AG09319 (cell line): ENCODE measurements at places on chromosomes 6 and 20.

- DNase-seq, result no peak
Measured at GRCh38 chr6:105485456-105485855, 82.6 kb upstream of the PREP start.

- DNase-seq, result no peak
Measured at GRCh38 chr6:7106752-7107577, 796 bp upstream of the RREB1 start.

DNA sequence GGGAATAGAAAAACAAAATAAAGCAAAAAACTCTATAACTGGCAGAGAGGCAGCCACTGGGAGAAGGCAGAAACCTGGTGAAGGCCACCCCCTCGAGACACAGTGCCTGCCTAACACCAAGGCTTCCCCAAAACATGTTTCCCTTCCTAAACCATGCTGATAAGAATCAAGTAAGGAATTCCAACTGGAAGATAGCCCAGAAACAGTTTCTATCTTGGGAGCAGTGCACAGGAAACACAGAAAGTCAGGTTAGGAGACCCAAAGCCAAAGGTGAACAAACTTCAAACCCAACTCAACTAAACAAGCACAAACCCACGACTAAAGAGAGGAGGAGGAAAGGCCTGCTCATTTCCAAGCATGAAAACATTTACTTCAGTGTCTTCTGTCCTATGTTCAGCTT lies 433.7 kb upstream of the RGS17 start:
- DNase-seq, result no peak

- DNase-seq, result no peak
Measured at GRCh38 chr6:107115695-107116327, 496 bp upstream of the BEND3 start.

DNA sequence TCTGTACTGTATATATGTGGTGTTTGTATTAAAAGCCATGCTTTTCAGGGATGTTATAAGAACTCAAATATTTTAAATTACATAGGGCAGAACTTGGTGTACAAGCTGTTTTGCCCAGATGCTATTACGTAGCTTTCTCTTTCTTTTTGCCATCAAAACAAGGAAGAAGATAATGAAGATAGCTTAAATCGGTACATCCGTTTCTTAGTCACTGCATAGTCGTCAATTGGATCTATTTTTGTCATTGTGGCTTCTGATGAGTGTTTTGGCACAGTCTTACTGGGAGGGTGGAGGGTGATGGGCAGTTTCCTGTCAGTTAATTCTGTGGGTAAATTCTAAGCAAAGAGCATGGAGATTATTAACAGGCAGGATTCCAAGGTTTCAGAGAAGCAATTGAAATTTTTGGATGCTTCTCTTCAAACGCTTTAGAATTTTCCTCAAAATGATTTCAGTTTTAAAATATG lies 649.1 kb upstream of the GJE1 start:
- peak; percentile 61 for DNase-seq

DNA sequence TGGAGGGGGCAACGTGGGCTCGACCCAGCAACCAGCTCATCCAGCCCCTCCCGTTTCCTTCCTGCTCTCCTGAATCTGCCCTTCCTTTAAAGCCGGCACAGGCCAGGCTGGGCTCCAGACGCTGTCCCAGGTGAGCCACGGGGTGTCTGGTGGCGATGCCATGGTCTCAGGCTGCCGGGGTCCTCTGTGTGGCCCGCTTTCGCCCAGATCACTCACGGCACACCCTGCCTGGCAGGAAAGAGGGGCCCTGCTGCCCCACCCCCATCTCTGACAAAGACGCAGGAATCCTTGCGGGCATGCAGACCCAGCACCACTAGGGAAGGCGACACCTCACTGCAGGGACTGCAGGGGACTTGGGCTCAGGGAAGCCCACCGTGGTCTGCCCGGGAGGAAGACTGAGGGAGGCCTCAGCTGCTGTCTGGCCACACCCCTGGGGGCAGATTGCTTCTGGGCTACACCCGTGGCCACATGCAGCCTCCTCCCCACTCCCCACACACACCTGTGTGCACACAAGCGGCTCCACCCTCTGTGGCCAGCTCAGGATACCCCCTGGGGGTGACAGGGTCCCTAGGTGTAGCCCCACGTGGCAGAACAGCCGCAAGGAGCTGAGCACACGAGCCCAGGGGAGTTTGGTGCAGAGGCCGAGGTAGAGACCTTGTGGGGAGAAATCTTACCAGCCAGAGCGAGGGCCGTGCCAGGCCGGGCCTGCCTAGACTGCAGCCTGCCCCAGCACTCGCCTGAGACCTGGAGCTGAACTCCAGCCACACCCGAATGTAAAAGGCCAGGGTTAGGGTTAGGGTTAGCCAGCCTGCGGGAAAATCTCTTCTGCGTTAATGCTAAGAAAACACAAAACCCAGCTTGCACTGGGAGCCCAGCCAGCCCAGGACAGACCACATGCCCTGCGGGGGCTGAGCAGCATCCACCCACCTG lies 104.6 kb downstream of the DLL1 start:
- no peak for DNase-seq

DNA sequence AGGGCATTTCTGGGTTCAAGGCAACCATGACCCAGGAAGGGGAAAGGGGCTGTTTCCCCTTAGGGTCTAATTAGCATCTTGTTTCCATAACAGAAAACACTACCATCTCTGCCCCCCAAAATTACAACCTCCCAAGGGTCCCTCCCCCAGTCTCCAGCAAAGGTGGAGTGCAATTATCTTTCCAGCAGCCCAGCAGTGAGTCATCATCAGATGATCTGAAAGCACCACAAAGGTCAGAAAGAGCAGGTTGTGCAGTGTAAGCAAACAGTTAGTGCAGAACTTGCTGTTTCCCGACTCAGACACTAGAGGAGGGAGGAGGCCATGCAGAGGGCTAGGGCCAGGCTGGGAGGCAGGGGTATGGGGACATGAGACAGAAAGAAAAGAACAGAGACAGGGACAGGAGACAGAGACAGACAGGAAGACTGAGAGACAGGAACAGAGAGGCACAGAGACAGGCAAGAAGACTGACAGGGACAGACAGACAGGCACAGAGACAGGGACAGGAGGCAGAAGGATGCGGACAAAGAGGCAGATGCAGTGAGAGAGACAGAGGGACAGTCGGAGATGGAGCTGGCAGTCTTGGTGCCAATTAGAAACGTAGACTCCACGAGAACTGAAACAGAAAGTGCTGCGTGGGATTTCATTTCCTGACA lies 62.5 kb downstream of the PYGB start:
- DNase-seq, result peak; percentile 71

DNA sequence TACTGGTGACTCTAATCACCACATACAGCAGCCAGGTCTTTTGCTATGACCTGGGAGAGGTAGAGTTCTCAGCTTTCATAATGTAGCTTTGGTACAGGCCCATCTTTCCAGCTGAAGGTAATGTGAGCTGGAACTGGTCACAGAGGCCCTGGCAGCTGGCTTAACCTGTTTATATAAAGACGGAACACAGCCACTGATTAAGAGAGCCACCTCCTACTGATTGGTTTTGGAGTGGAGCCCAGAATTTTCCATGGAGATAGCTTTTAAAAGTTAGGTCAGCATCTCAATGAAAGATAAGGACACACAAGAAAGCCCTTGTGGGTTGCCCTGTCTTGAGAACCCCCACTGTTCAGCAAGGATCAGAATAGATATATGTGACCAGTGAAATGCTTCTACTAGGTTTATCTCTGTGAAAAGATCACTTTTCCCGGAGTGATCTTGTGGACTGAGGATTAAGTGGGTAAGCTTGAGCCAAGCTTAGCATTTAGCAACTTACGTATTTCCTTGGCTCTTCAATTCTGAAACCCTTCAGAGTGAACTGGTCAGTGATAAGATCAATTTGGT lies 213.7 kb upstream of the CITED2 start:
- peak; percentile 62 for DNase-seq

DNA sequence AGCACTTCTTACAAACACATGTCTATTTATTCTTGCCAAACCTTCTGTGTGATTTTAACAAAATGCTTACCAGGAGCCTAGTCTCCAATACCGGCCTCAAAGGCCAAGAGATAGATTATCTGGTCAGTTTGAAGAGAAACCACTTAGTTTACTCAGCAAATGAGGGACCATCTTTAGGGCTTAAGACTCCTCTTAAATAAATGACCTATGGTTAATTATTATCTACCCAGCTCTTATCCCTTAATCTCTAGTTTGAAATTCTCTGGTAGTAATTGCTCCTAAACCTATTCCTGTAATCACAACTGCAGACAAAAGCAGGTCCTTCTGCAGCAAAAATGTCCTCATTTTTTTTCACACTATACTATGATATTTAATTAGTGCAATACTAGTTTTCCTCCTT lies 301.8 kb downstream of the KIF16B start:
- DNase-seq, result no peak

GRCh38 chr6:128118401-128118800 lies 217.5 kb upstream of the THEMIS start:
- peak; percentile 77 for DNase-seq
